CD4-positive, alpha-beta T cell treated with Interleukin-6 for 4 hours (primary cell): ENCODE measurements at places on chromosomes 6 and 20.

GRCh38 chr6:85920782-85921181 is 278.1 kb upstream of the SYNCRIP start:
- DNase-seq: no peak

DNA sequence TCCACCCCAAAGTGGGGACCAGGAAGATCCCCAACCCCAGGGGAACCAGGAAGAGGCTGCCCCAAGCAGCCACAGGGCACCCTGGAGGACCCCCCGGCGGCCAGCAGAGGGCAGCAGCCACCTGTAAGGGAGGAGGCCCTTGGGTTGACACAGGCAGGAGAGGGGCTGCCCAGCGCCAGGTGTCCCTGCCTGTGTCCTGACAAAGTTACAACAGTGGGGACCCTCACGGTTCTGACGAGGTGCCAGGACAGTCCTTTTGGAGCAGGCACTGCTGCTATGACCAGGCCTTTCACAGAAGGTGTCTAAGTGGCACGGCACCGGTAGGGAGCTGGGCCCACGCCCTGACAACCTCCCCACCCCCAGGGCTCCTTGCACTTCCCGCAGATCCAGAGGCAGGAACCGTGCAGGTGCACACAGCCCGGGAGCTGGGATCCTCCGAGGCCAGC is 176.7 kb downstream of the BMP7 start:
- peak; percentile 55 for DNase-seq

GRCh38 chr6:131116755-131117360 is 18.4 kb upstream of the AKAP7 start:
- DNase-seq: peak; percentile 3

DNA sequence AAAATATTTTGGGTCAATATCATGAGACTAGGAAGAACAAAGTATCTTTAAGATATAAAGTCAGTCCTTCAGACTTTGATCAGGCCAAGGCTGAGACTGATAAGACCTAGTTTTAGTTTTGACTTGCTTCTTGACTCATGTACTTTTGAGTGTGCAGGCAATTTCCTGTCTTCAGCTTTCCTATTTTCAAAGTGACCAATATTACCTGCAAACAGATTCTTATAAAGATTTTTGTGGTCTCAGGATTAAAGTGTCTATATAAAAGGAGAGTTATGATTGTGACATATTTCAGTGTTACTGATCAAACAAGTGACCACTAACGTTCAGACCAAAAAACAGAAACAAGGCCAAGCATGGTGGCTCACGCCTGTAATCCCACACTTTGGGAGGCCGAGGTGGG is 36.0 kb upstream of the AKIRIN2 start:
- DNase-seq: no peak

DNA sequence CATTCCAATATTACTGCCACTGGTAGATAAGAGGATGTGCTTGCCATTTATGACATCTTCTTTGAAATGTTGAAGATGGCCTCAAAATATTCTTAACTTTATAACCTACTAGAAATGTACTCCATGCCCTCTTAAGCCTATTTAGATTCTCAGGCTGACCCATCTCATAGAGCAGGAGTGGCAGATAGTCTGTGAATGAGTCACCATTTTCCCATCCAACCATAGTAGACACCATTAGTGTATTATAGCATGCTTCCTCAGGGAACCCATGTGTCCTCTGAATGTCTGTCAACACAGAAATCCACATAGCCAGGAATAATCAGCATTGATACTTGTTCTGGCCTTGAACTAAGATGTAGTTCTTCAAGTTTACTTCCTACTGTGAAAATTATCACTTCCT is 150.2 kb downstream of the IMPG1 start:
- DNase-seq: no peak

DNA sequence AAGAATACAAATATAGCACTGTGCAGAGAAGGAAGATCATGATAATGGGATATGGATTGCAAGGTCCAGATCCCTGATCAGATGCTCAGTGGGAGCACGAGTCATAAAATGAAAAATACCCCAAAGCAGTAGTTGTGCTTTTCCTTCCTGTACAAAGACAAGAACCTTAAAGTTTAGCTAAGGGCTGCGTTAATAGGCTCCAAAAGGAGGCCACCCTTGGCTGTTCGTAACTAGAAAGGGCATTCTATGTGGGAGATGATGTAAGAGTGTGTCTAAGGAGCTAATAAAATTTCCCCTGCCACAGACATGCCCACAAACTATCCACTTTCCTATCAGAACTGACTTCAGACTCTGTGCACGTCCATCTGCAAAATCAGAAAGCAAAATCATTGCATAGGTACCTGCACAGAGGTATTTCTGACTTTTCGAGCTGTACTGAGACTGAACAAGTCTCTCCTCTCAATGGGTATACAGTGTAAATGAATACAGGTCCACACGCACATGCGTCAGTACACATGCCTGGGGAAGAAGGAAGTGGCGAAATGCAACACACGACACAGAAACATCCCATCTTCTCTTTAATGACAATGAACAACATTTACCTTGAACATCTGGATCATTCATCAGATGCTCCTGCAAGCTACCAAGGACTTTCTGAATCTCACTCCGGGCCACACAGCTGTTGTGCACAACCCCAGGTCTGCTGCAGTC is 16.9 kb upstream of the ANKRD60 start:
- no peak for DNase-seq

- DNase-seq: no peak
Measured at GRCh38 chr6:118101831-118102345, 194.8 kb downstream of the SLC35F1 start.

GRCh38 chr6:90918361-90918760 is 331.5 kb upstream of the MAP3K7 start:
- DNase-seq: no peak

DNA sequence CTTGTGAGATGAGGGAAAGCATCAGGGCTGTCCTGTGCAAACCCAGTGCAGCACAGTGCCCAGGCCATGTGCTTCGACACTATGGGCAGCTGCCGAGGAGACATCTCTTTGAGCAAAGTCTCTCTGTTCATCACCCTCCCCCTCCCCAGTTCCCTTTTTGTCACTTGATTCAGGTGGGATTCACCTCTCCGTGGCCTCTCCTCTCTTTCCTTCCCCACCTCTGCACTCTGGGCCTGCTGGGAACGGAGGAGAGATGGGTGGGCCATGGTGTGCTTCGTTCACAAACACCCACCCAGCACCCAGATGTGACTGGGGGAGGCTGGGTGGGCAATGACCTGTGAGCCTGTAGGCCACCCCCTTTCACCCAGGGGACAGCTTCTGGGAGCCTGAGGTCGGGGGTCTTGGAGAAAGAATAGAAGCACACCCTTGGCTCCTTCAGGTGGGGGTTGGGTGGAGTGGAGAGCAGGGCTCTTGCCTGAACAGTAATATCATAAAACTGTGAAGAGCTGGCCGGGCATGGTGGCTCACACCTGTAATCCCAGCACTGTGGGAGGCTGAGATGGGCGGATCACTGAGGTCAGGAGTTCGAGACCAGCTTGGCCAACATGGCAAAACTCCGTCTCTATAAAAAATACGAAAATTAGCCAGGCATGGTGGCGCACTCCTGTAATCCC is 33.5 kb upstream of the DLGAP4 start:
- DNase-seq: no peak

DNA sequence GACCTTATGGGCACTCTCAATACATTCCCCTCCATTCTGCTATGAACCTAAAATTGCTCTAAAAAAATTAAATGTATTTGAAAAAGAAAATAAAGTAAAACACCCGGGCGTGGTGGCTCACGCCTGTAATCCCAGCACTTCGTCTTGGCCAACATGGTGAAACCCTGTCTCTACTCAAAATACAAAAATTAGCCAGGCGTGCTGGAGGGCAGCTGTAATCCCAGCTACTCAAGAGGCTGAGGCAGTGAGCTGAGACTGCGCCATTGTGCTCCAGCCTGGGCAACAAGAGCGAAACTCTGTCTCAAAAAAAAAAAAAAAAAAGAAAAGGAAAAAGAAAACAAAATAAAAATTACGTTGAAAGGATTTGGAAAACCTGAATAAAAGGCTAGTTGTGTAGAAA is 60.5 kb downstream of the CD164 start:
- no peak for DNase-seq

DNA sequence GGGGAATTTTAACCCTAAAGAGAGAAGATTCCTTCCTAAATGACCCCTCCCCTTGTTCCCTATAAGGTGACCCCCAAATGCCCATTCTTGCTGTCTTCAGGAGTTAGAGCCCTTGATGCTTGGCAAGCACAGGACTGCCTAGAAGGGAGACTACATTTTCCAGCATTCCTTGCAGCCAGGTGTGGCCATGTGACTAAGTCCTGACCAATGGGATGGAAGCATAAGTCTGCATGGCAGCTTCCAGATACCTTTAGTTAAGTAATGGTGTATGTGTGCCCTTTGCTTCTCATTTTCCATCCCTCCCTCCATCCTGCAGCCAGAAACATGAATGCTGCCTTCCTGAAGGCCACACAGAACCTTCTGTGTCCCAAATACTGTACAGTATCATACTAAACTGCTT is 5.5 kb downstream of the BFSP1 start:
- DNase-seq: no peak
